ENCODE measurements at places on chromosomes 3 and 15. TPM values are rescaled to one million over a fixed set of nuclear protein-coding genes. Genes with fewer than 3 reads are reported as not detected.
A peak's percentile ranks its signal among the peaks of the same experiment; 100 is the strongest.

- peak; percentile 65 for DNase-seq
Observed at GRCh38 chr3:156417559-156418132, 137.3 kb downstream of the SSR3 start.

GRCh38 chr3:124172283-124172682 is 180.4 kb upstream of the ROPN1 start:
- DNase-seq = no peak

GRCh38 chr3:20742903-20743552 is 557.0 kb upstream of the SGO1 start:
- no peak for DNase-seq

DNA sequence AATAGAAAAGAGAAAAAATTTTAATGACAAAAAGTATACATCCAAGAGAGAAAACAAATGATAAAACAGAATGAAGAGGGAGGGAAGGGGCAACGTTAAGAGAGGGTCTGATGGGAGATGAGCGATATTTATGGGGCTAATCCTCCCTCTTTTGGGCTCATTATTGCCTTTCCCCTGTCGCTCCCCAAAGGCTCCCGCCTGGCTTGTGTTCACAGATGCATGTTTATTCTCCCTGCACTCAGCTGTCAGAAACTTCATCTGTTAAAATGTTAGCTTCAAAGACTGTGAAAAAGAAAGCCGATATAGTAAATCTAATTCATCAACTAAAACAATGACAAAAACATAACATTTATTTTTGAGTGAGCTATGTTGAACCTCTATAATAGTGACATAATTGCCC is 74.3 kb downstream of the GABRB3 start:
- no peak for DNase-seq

DNA sequence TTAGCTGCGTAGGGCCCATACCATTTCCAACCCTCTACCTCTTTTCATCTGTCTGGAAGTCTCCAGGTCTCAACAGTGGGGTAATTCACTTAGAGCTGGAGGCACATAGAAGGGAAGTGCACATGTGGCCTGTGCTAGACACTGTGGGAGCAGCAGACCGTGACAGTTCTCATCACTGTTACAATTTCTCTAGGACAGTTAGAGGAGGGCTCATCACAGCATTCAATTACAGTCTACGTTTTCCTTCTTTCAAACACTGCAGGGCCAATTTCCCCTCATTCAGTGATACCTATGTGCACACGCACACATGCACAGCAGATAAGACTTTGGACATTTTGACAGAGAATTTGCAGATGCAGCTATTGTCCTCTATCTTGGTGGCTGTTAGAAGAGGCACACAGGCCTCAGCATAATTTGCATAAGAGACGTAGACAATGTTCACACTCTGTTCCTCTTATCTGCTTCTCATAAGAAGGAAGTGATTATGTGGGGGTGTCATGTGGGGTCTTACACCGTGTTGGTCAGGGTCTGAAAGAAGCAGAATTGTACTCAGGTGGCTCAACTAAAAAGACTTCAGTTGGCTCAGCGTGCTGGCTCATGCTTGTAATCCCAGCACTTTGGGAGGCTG is 12.6 kb upstream of the HRG start:
- no peak for DNase-seq

GRCh38 chr3:105759442-105760078 is 109.3 kb downstream of the CBLB start:
- no peak for DNase-seq

GRCh38 chr15:49154359-49154758 is 1.0 kb downstream of the COPS2 start:
- DNase-seq = no peak

- DNase-seq = no peak
Observed at GRCh38 chr3:39149498-39150147, 3.8 kb downstream of the CSRNP1 start.

GRCh38 chr15:71116366-71116765 is 1.1 kb downstream of the THSD4 start:
- DNase-seq = no peak

GRCh38 chr15:42313463-42313862 is 40.2 kb upstream of the TMEM87A start:
- peak; percentile 1 for DNase-seq

Gene SI
- total RNA-seq = not detected

Gene KNG1
- total RNA-seq = not detected

Gene DPPA2
- not detected for total RNA-seq

Gene FBXL22
- total RNA-seq = 0.43 TPM
